ENCODE measurements at places on chromosomes 12 and 14.
A peak's percentile ranks its signal among the peaks of the same experiment; 100 is the strongest.

GRCh38 chr14:92693998-92694795 is 54.2 kb downstream of the LGMN start:
- no peak for DNase-seq

DNA sequence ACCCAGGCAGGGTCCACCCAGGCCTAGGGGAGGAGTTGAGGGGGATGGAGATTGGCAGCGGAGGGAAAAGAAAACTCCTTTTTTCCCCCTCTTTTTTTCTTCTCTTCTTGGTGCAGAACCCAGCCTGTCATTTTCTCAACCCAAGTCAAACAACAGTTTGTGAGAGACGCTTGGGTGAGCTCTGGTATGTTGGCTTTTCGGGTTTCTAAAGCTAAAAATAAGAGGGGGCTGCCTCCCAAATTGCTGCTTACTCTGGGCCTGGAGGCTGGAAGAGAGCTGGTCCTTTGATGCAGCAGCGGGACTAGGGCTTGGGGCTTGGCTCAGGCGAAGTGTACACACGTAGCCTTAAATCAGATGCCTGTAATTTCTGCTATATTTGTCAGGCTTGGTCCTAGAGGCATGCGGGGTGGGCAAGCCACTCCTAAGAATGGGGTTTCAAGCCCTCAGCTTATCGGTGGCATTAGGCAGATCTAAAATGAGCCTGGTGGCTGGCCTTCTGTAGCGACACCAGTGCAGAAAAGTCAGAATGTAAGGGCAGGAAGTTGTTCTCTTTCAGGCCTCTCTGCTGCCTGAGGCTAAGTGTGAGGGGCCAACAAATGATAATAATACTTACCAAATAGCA is 816 bp upstream of the SLC8A3 start:
- no peak for DNase-seq

DNA sequence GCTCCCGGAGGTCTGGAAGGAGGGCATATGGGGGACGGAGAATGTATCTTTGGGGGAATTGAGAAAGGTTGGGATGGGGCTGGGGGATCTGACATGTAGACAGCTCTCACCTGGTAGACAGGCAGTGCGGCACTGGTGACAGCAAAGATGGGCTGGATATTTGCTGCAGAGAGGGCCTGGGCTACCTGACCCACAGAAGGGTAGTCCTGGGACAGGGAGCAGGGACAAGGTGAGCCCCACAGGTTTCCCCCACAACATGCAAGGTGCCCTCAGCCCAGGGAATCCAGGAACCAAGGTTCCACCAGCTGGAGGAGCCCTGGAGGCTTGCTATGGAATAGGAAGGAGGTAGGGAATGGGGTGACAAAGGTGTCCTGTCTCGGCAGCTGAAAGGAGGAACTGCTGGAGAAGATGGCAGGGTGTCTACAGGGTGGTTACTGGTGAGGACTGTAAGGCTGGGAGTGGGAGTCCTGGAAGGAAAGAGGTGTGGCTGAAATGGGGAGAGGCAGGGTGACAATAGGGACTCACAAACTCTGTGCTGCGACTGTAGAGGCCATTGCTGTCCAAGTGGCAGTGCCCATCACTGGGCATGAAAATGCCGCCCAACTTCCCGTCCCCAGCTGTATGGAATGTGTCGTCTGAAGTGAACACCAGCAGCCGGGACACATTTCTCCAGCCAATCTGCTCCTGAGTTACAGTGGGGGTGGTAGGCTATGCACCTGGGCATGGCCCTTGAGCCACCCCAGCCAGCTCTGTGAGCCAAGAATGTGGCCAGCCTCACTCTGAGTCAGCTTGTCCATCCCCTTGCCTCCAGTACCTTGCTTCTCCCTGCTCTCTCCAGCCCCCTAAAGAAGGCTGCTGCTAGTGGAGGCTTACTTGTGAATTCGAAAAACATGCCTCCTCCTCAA is 11.3 kb downstream of the ITGB7 start:
- DNase-seq: peak; percentile 32

DNA sequence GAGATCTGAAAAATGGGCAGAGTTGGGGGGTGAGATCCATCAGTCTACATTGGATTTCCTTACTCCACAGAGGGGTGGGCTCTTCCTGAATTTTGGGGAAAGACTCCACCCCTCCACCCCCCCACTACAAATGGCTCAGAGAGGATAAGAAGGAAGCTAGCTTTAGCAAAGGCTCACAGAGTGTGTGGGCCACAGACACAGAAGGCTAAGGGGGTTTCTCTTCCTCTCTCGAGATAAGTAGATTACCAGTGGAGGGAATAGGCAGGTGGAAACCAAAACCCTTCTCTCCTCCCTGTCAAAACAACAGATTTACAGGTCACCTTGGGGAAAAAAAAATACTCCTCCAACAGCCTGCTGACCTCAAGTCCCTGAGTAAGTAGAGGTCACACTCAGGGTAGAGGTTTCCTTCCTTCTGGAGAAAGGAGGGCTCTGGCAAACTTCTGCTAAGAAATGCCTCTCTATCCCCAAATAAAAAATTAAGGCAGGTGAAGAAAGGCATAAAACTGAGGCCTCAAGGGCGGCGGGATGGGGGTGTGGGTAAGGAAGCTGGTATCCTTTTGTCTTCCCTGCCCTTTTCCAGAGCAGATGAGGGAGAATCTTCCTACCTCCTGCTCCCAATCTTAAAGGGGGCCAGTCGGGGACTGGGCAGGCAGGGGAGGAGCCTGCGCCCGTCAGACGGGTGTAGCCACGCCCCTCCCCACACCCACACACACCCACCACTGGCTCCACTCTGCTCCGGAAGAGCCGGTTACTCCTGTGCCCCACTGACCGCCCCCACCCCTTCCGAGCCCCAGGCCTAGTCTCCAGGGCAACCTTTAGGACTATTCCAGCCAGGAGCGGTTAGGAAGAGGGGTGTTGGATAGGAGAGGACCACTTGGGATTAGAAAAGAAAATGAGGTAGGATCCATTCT is 1.9 kb upstream of the BAZ2A start:
- peak; percentile 59 for DNase-seq

- DNase-seq: no peak
Observed at GRCh38 chr12:130879212-130879686, 7.4 kb downstream of the RAN start.

DNA sequence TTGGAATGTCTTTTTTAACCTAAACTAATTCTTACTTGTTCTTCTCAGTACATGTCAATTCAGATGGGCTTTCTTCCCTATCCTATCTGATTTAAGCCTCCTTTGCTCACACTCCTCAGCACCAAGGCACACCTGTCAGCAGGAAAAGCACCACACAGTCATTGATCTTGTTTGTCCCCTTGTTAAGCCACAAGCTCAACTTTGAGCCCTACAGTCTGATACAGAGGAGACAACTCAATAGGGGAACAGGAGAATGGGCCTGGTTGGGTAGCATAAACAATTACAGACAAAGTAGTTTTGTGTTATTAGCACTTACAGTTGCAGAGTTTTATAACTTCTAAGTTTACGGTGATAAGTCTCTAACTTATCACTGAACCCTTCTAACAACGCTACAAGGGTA is 29.5 kb upstream of the SYCP3 start:
- no peak for DNase-seq

GRCh38 chr14:51811706-51812105 is 48.7 kb upstream of the GNG2 start:
- no peak for DNase-seq

GRCh38 chr12:99029511-99030271 is 384.6 kb downstream of the APAF1 start:
- no peak for DNase-seq

- DNase-seq: no peak
Observed at GRCh38 chr14:21255385-21256101, 13.7 kb downstream of the HNRNPC start.

DNA sequence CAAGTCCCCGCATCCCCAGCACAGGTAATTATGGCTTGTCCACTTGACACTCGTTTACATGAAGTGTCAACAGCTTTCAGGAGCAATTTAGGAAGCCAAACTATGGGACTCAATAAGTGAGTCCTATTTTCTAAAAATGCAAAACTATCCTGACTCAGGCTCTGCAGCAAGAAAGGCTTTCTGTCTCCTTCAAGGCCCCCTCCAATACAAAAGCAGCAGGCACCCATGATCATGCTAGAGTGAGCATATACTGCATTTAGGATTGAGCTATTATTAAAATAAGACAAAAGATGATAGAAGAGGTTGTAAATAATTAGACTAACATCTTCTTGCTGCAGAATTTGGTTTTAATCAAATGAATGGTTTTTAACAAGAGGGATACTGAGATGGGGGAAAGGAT is 3.2 kb downstream of the SIX6 start:
- DNase-seq: no peak

DNA sequence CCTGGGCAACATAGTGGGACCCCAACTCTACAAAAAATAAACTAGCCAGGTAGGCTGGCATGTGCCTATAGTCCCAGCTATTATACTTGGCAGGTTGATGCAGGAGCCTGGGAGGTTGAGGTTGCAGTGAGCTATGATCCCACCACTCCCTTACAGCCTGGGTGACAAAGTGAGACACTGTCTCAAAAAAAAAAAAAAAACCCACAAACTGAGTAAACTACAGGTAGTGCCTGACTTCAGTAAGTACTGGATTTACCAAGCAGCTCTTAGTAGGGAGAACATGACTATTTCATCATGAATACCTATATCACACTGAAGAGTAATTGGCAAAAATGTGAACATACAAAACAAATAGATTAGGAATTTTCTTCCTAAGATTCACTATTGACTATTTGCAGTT is 32.4 kb upstream of the AP4S1 start:
- DNase-seq: no peak

DNA sequence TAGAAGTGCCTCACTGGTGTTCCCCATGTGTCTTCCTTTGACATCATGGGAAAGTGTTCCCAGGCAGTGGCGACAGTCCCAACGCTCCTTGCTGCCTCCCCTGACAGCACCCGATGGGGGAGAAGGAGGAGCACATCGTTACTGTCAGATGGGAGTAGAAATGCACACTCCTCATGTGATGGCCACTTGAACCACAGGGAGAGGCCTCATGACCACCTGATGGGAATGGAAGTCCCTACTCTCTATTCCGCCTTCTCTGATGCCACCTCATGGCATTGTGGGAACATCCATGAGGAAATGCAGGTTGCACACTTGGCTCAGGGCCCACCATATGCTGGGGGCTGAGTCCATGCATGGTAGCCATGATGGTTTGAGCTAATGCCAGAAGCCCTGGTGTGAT is 14.3 kb upstream of the CORO1C start:
- no peak for DNase-seq

All from ACHN (cell line).